T-cell (primary cell): ENCODE measurements at places on chromosomes 6 and 20.

GRCh38 chr20:44231193-44231592, 15.9 kb upstream of the GDAP1L1 start:
- H3K36me3 ChIP-seq: no peaks in the 10 kb centered on the region
- H3K27me3 ChIP-seq: no peaks in the 10 kb centered on the region
- H3K4me3 ChIP-seq: no peak overlapping the region
- no peaks in the 10 kb centered on the region for H3K4me1 ChIP-seq

- DNase-seq: peak; percentile 77
- no peaks in the 10 kb centered on the region for H3K36me3 ChIP-seq
- H3K27me3 ChIP-seq: no peaks in the 10 kb centered on the region
- H3K4me1 ChIP-seq: peaks cover 6% of the 10 kb centered on the region
Observed at GRCh38 chr20:5749952-5750779, at the start of gene SHLD1. TSS of gene SHLD1 (plus strand) at chr20:5750401. CDS start at chr20:5772866, 22,465 bp downstream.

DNA sequence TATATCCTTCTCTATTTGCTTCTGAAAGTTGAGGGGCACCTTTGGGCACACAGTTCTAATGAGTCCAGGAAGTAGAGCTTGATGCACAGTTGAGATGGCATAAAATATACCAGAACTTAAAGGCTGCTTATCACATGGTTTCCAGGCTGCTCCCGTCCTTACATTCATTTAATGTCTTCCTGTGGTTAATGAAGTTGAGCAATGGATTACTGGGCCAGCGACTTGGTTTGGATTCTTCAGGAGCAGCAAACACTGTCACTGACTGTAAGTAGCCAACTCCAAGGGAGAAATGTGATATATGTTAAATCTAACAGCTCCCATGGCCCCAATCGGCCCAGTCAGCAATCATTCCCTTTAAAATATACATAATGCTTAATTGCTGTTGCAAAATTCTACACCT, 9.0 kb upstream of the TSHZ2 start:
- peaks cover 4% of the 10 kb centered on the region for H3K27me3 ChIP-seq
- H3K4me3 ChIP-seq: no peak overlapping the region
- H3K27ac ChIP-seq: no peak overlapping the region
- no peaks in the 10 kb centered on the region for H3K4me1 ChIP-seq
- DNase-seq: no peak

- H3K4me1 ChIP-seq: no peaks in the 10 kb centered on the region
- no peak overlapping the region for H3K27ac ChIP-seq
- DNase-seq: no peak
- no peaks in the 10 kb centered on the region for H3K36me3 ChIP-seq
- H3K4me3 ChIP-seq: no peak overlapping the region
- H3K27me3 ChIP-seq: no peaks in the 10 kb centered on the region
Observed at GRCh38 chr6:135739288-135739687, 112.2 kb upstream of the PDE7B start.

DNA sequence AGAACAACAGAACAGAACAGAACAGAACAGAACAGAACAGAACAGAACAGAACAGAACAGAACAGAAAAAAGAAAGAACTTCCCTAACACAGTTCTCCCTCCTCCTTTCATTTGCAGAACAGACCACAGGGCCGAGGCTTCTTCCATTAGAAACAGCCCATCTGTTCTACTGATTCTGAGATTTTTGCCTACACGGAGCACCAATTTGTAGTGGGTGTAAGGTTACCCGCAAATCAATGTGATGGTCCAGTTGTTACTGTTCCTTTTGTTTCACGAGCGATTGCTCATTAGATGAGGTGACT, 734 bp upstream of the OGFRL1 start:
- peak overlapping the region; percentile 75 for H3K4me3 ChIP-seq
- no peaks in the 10 kb centered on the region for H3K27me3 ChIP-seq
- no peak for DNase-seq
- no peaks in the 10 kb centered on the region for H3K36me3 ChIP-seq
- peak overlapping the region; percentile 75 for H3K27ac ChIP-seq
- H3K4me1 ChIP-seq: peaks cover 2% of the 10 kb centered on the region

DNA sequence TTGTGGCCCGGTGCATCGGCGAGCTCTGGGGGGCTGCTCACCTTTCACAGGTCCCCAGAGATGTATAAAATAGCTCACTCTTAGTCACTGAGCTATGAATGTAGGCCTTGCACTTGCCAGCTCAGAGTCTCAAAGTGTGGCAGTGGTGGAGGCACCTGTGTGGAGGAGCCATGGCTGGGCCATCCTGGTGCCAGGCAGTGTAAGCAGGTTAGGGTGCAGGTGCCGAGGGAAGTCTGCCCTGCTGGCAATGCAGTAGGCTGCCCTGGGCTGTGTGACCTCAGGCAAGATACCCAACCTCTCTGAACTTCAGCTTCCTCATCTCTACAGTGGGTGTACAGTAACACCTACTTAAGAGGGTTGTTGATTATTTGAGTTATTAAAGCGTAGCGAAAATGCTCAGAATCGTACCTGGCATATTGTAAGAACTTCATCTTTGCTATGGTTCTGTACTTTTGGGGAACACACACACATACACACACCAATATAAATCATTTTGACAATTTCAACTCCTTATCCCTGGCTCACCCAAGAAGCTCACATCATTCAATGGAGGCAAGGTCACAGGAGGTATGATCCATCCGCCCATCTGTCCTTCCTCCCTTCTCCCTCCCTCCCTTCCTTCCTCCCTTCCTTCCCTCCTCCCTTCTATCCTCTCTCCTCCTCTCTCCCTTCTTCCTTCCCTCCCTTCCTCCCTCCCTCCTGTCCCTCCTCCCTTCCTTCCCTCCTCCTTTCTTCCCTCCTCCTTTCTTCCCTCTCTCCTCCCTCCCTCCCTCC, 66.8 kb upstream of the STX16 start:
- H3K27me3 ChIP-seq: no peaks in the 10 kb centered on the region
- H3K36me3 ChIP-seq: no peaks in the 10 kb centered on the region
- H3K27ac ChIP-seq: no peak overlapping the region
- no peak overlapping the region for H3K4me3 ChIP-seq
- DNase-seq: no peak

DNA sequence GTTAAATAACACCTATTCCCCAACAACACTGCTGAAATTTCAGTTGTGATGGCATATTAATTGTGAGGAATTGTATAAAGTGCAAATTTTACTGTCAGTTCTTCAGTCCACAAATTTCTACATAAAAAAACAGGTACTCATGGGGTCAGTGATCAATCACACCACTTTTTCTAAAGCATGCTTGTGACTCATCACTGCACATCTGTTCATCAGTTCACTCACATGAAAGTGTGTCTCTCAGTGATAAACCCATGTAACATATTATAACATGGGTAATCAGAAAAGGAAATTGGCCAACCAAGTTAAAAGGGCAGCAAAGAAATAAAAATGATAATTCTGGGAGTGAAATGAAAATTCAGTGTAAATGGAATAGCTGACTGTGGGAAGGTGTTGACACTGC, 234.7 kb upstream of the FKBP1C start:
- H3K4me1 ChIP-seq: no peaks in the 10 kb centered on the region
- no peaks in the 10 kb centered on the region for H3K36me3 ChIP-seq
- no peak overlapping the region for H3K27ac ChIP-seq
- H3K4me3 ChIP-seq: no peak overlapping the region
- no peaks in the 10 kb centered on the region for H3K27me3 ChIP-seq

- H3K27ac ChIP-seq: no peak overlapping the region
- peaks cover 32% of the 10 kb centered on the region for H3K4me1 ChIP-seq
- H3K36me3 ChIP-seq: no peaks in the 10 kb centered on the region
Observed at GRCh38 chr6:112037783-112038216, 16.1 kb upstream of the CCN6 start.

DNA sequence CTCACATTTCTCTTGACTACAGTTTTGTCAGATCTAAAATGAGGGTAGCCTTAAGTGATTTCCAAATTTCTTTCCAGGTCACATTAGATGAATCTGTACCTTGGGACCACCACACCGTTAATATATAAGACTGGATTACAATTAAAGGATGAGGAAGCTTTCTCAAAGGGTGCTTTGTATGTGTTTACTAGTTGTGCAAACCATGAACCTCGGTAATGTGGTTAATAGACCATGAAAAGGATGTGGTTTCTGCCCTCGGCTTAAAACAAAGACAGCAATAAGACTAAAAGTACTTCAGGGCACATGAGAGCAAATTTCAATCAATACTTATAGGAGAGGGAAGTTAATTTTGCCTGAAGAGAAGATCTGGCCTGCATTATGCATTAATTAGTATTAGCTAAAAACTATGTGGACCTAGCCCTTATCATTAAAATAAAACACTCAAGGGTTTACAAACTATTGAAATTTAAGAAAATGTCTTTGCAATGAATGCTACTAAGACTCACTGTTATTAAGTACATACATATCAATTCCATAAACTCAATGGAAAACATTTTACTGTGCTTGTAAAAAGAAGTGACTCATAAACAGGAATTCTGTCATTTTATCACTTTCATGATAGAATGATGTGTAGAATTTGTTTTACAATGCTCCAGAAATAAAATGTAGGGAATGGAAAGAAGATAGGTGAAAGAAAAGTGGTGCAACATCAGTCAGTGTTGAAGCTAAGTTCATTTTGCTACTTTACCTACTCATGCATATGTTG, 936 bp upstream of the TMX4 start:
- H3K27ac ChIP-seq: peak overlapping the region; percentile 65
- H3K4me3 ChIP-seq: no peak overlapping the region
- H3K36me3 ChIP-seq: no peaks in the 10 kb centered on the region
- peak; percentile 14 for DNase-seq
- H3K4me1 ChIP-seq: peaks cover 23% of the 10 kb centered on the region
